D341Med (cell line): ENCODE measurements at places on chromosomes 12 and 14.

GRCh38 chr14:100388103-100389054 is 65.2 kb downstream of the SLC25A47 start:
- DNase-seq: no peak

DNA sequence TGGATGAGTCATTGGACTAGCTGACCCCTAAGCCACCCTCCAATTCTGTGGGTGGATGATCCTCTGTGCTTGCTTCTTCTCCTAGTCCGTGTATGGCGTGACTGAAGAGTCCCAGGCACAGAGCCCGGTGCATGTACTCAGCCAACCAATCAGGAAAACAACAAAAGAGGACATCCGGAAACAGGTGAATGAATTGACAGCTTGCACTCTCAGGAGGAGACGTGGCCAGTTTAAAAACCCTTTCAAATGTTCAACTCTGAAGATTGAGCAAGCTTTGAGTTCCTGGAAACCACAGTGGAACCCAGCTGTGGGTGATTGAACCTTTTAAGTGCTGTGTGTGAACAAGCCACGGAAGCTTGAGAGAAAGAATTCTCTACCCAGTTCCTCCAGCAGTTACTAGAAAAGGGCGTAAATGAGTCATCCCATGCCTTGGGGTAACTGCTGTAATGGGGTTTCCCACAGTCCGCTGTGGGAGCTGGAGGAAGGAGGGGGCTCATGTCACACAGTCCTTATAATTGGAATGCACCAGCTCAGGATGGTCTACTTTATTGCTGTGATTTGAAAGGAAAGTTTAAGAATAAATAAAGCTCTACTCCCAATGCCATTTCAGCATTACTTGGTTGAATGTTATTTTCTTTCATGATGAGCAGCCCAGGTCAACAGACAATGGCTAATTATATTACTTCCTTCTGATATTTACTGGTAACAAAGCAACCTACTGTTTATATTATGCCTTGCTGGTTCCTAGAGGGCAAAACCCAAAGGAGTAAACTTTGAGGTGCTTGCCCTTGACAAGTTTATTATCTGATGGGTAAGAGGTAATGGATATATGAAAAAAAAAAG is 417.0 kb downstream of the DPF3 start:
- no peak for DNase-seq

- DNase-seq: no peak
These were observed 486.2 kb downstream of the MED13L start for GRCh38 chr12:115791331-115791730.

GRCh38 chr12:94289461-94290312 is 141.3 kb downstream of the PLXNC1 start:
- no peak for DNase-seq
